ENCODE measurements at places on chromosomes 12 and 14. TPM values are rescaled to one million over a fixed set of nuclear protein-coding genes. Genes with fewer than 3 reads are reported as not detected.

DNA sequence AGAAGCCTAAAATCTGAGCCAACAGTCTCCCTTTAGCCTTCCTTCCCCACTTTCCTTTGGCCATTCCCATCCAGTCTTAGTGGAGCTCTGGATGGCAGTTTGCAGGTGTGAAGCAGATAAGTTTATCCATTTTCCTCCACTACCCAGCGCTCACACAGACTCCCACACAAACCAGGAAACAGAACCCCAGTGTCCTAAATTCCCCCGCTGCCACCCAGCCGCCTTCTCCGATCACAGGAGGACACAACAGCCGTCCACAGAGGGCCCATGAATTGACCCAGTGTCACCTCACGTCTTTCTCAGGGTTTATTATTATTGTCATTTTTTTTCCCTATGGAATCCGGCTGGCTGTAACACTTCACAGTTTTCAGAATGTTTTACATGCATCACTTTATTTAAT lies 16.4 kb downstream of the CD9 start:
- DNase-seq, result no peak

- no peak for DNase-seq
Measured at GRCh38 chr12:115949675-115950074, 327.8 kb downstream of the MED13L start.

Gene KRT79
- not detected for total RNA-seq

DNA sequence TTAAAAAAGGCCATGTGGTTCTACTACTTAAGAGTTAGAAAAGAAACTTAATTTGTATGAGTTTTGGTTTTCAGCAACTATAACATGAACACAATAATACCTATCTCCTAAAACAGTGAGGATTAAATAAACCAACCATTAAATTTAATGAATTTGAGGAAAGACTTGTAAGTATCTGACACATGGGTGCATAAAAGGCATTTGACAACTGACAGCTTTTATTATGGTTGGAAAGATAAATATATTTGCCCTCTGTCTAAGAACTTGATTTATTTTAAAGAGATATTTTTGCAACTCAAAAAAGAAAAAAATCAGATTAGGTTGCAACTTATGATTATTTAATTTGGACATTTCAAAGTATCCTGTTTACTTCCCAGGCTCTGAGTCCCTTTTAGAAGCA lies 217.9 kb upstream of the EEA1 start:
- DNase-seq, result no peak

DNA sequence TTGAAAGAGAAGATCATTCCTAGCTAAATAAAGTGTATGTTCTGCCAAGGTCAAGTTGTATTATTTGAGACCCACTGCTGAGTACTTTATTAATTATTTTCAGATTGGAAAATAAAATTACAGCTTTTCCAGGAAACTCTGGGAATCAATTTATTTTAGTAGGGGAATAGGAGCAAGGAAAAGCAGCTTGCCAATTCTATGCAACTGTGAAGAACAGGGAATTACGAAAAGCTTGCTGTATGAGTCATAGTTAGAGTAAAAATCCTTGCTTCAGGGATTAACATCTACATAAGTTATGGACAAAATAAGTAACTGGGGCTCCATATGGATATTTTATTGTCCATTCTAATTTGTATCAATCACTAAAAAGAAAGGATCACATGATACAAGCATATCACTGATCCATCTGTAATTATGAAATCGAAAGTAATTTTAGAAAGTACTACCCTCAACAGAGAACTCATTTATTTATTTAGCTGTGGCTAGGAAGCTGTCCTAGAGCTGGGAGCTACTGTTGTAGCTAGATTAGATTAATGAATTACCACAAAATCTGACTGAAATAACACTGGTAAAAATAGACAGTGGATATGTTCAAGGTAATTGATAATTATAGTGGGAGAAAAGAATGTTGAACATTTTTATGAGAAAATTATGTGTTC lies 303.5 kb upstream of the NPAS3 start:
- DNase-seq, result no peak

Gene NRIP2
- not detected for total RNA-seq

DNA sequence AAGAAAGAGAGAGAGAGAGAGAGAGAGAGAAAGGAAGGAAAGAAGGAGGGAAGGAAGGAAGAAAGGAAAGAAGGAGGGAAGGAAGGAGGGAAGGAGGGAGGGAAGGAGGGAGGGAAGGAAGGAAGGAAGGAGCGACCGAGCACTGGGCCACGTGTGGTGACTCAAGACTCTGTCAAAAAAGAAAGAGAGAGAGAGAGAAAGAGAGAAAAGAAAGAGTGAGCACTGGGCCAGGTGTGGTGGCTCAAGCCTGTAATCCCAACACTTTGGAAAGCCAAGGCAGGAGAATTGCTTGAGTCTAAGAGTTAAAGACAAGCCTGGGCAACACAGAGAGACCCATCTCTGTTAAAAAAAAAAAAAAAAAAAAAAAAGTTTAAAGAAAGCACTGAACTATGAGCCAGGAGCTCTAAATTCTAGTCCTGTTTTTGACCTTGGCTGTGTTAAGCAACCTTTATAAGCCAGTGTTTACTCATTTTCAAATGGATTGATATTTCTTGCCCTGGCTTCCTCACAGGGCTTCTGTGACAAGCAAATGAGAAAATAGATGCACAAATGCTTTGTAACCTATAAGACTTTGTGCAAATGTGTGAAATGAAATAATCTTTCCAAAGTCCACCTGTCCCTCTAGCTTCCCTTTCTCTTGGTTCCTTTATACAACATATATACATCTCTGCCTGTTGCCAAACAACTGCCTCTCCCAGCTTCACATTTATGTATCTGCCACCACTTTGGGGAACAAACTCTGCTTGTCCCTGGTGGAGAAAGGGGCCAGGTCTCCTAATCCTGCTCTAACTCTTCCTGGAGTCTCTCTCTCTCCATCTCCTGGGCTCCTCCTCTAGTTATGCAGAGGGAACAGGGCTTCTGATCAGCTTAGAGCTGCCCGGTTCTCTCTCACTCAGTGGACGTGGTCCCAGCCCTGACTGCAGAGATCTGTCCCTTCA lies 16.1 kb upstream of the PLEKHG6 start:
- no peak for DNase-seq

Gene SIX4
- total RNA-seq, result not detected

DNA sequence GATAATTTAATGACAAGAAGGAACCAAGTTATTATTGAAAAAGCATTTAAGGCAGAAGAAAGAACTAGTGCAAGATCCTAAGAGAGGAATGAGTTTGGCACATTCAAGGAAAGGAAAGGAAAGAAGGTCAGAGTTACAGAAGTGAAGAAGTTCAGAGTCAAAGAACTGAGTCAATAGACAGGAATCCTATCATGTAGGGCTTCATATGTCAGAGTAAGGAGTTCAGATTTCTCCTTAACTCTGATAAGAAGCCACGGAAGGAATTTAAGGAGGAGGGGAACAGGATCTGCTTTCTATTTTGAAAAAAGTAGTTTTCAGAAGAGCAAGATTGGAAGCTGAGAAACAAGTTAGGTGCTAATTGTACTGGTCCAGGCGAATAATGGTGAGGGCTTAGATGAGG lies 223.1 kb upstream of the FOXN3 start:
- DNase-seq, result no peak

- DNase-seq, result no peak
Measured at GRCh38 chr14:77469539-77469938, 11.6 kb downstream of the AHSA1 start.

DNA sequence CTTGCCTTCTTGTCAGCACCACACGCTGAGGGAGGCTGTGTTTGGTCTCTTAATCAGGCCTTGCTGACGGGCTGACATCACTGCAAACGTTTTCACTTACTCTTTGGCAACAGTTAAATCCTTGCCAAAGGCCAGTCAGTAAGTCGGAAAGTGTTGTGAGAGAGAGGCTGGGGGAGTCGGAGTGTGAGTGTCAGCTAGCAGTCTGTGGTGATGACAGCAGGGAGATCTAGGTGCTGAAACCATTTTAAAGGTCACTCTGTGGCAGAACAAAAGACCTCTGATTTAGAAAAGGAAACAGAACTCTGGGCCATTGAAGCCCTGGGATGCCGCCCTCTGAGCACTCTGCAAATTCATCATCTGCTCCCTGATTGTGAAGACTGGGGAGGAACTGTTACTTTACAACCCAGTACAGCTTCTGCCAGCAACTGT lies 143.5 kb downstream of the PAX9 start:
- no peak for DNase-seq

DNA sequence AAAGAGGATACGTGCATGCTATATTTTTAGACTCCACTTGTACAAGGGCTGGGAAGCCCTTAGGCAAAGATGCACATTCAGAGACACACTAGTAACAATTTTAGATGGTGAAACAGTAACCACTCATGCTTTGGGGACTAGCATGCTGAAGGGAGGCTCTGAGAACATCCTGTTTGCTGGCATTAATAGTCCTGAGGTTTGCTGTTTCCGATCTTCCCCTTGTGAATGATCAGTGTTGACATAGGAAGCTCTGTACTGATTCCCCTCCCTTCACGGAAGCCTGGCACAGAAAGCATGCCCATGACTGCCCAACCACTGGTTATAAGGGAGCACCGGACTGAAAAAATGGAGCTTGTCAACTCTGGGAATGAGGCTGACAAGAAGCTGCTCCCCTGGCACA lies 164.6 kb downstream of the GCH1 start:
- DNase-seq, result no peak

Gene KCNJ8
- total RNA-seq, result not detected

DNA sequence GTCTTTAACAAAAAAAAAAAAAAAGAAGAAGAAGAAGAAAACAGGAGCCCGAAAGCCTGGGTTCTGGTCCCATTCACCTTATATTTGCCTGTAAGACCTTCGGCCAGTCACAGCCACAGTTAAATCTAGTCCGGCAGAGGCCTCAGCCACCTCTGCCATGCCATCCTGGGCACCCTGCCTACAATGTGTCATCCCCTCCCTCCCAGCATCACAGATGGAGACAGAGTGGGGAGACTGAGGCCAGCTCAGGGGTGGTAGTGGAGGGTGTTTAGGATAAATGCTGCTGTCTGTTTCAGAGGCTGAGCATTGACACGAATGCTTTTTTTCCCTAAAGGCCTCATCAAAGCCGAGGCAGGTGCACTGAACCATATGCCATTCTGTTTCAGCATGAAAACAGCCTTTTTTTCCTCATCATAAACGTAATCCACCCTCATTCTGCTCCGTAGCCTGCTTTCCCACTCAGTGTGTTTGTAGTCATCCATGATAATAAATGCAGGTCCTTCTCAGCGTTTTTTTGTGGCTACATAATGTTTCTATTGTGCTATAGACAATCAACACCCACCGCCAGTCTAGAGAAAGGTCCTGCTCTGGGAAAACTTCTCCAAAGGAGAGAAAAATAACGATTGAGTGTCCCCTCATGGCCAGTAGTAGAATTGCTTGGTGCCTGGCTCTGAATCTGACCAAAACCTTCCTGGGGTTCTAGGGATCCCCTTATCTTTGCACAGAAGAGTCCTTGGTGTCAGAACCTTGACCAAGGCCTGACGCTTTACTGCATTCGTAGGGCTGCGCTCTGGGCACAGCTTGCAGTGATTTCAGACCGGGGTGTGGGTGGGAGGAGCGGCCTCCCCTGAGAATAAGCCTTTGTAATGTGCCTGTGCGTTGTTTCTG lies 41.1 kb upstream of the TSPAN9 start:
- DNase-seq, result no peak

Gene KERA
- not detected for total RNA-seq

- DNase-seq, result no peak
Measured at GRCh38 chr12:14896521-14897169, 11.0 kb upstream of the MGP start.

GRCh38 chr12:119225454-119225853 lies 46.7 kb downstream of the HSPB8 start:
- no peak for DNase-seq

Gene VDR
- total RNA-seq, result 3.0 TPM

Gene TC2N
- total RNA-seq, result 1.4 TPM

Gene IPO8
- total RNA-seq, result 38.5 TPM

DNA sequence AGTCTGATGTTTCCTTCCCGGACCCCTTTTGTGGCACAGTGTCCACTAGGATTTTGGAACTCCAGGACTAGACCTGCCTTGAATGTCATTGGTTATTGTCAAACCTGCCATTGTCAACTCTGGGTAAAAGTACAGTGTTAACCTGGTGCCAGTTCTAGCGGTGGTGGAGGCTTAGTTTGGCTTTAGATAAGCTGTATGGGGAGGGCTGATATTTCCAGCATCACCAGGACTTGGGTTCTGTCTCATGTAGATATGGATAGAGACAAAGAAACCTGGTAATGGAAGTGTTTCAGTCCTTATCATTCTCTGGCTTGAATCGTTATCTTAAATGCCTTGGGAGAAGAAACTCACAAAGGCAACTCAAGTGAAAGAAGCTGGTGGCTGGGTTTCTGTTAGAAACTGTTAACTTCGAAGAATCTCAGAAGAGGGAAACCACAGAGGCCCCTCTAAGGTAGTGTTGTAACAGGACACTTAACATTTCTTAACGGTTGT lies 10.6 kb downstream of the CHST11 start:
- no peak for DNase-seq

Gene GALNT8
- total RNA-seq, result 0.56 TPM

GRCh38 chr12:131959116-131959515 lies 9.4 kb downstream of the EP400 start:
- DNase-seq, result no peak

DNA sequence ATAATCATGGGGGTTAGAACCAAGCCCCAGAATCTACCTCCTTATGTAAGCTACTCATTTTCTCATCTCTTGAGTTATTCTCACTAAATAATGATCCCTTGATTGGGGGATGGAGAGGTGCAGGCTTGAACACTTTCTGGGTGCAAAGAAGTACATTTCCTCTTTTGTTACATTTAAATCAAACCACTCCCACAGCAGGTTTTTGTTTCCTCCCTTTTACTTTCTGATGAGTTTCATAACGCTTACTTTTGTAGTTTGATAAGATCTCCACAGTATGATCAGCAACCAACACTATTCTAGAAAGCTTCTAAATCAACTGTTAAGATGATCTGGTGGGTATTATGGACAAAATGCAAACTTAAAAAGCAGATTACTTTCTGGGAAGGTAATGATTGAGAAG lies 20.5 kb downstream of the VCPKMT start:
- DNase-seq, result no peak

Gene CMA1
- total RNA-seq, result not detected

DNA sequence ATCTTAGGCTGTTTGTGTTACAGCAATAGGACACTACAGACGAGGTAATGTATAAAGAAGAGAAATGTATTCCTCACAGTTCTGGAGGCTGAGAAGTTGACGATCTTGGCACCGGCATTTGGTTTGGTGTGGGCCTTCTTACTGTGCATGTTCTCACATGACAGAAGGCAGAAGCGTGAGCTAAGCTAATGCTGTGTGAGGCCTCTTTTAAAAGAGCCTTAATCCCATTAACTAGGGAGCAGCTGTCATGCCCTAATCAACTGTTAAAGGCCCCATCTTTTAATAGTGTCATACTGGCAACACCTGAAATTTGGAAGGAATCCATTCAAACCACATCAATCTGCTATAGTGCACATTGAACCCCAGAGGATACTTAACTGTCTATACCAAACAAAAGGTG lies 992.9 kb downstream of the GALC start:
- DNase-seq, result no peak

GRCh38 chr14:21891921-21892320 lies 218.3 kb upstream of the OR4E1 start:
- DNase-seq, result no peak

Data from GM12878 (cell line).